Globus pallidus (tissue), 1 donor: ENCODE measurements at places on chromosomes 5 and 9.

DNA sequence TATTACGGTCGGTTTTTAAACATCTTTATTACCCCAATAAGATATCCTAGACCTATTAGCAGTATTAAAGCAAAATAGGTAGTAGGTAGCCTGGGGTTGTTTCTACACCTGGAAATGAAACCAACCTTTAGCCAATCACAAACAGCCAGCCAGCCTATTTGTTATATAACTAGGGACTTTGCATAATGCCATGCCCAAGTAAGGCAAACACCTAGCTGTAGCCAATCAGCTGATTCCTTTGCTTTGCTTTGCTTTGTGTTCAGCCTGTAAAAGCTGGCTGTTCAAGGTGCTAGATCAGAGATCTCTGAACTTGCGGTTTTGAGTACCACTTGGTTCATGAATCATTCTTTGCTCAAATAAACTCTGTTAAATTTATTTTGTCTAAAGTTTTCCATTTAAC, 46.5 kb upstream of the SETD9 start:
- no peak for DNase-seq

DNA sequence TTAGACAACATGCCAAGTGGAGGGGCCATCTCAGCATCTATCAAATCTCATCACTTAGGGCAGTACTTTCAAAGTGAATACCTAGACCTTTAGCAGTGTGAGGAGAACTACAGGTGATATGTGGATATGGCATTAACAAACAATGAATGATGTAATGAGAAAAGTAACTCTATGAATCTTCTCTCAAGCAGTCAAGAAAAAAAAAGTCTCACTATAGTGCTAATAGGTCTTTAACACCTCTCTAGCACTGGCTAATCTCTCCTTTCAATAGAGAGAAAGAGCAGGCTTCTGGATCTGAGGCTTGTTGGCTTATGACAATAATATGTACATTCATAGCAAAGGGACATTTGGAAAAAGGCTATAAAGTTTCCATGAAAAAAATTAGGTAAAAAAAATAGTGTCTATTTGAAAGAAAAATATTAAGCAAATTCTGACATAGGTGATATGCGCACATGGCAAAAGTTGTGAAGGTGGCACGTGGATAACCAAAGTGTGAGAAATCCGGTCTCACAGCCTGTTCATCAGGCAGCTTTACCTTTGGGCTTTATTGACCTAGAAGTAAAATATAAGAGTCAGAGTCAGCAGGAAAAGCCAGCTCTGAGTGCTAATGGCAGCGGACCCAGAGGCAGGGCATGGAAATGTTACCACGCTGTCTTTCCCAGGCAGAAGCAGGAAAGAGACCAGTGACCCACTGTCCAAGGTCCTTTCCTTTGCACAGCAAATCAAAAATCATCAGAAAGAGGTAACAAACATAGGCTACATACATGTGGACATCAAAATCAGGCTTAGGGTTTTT, 203.4 kb downstream of the EFNA5 start:
- DNase-seq, result no peak

DNA sequence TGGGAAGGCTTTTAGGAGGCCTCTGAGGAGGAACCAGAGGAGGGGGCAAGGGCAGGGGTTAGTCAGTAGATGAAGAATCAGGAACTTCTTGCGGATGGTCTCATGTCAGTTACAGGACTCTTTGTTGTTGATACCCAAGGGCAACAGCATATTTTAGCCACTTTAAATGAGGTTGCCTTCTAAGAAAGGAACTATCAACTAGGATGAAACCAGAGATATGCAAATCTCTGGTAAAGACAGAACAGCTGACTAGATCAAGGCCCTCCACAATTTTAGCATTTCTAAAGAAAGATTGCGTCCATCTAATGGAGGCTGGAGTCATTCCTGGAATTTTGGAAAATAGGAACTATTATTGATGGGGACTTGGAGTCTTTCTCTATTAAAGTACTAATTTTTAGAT, 57.7 kb upstream of the KLF4 start:
- DNase-seq, result no peak

- DNase-seq, result no peak
Measured at GRCh38 chr9:33794560-33794959, 801 bp upstream of the PRSS3 start.

DNA sequence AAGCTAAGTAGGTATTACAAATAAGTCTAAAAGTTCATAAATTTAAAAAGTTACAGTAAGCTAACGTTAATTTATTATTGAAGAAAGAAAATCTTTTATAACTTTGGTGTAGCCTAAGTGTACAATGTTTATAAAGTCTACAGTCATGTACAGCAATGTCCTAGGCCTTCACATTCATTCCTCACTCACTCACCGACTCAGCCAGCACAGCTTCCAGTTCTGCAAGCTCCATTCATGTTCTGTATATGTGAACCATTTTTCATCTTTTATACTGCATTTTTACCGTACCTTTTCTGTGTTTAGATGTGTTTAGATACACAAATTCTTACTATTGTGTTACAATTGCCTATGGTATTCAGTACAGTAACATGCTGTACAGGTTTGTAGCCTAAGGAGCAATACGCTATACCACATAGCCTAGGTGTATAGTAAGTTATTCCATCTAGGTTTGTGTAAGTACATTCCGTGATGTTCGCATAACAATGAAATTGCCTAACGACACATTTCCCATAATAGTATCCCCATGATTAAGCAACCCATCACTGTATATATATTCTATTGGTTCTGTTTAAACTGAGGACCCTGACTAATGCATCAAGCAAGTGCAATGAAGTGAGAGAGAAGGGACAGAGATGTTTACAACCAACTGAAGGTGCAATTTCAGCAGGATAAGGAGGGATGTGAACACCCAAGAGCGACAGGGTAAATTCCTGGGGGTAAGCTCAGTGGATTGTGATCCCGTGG, 88.9 kb upstream of the TRIO start:
- no peak for DNase-seq

GRCh38 chr5:103228061-103228460, 30.5 kb upstream of the MACIR start:
- no peak for DNase-seq

GRCh38 chr9:126490871-126491567, 122.7 kb upstream of the LMX1B start:
- peak; percentile 88 for DNase-seq

- DNase-seq, result no peak
Measured at GRCh38 chr5:3853362-3853761, 257.7 kb downstream of the IRX1 start.
